ENCODE measurements at places on chromosomes 5 and 9.

DNA sequence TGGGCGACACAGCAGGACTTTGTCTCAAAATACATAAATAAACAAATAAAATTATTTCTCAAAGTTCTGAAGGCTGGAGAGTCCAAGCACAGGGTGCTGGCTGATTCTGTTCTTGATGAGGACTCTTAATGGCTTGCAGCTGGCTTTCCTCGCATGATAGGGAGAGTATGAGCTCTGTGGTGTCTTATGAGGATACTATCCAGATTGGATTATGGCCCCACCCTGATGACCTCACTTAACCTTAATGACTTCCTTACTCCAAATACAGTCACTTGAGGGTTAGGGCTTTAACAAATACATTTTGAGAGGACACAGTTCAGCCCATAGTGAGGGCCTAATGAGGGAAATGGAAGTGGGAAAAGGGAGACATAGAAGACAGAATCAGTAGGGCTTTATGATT lies 87.7 kb downstream of the FOCAD start:
- DNase-seq: no peak
- no peak overlapping the region for H3K27ac ChIP-seq
- H3K4me1 ChIP-seq: no peaks in the 10 kb centered on the region
- H3K36me3 ChIP-seq: no peaks in the 10 kb centered on the region

- H3K36me3 ChIP-seq: no peaks in the 10 kb centered on the region
- DNase-seq: no peak
- H3K27ac ChIP-seq: no peak overlapping the region
- no peaks in the 10 kb centered on the region for H3K27me3 ChIP-seq
- no peak overlapping the region for H3K4me3 ChIP-seq
Measured at GRCh38 chr5:64595031-64595855, 89.4 kb downstream of the RGS7BP start.

GRCh38 chr5:176481711-176482110 lies 33.5 kb downstream of the FAF2 start:
- H3K4me1 ChIP-seq: peaks cover 2% of the 10 kb centered on the region
- no peaks in the 10 kb centered on the region for H3K27me3 ChIP-seq
- no peak overlapping the region for H3K27ac ChIP-seq
- no peak overlapping the region for H3K4me3 ChIP-seq
- no peak for DNase-seq

GRCh38 chr9:95457769-95458168 lies 59.0 kb downstream of the PTCH1 start:
- no peaks in the 10 kb centered on the region for H3K27me3 ChIP-seq
- peaks cover 5% of the 10 kb centered on the region for H3K4me1 ChIP-seq
- no peak overlapping the region for H3K27ac ChIP-seq
- H3K36me3 ChIP-seq: peaks cover 85% of the 10 kb centered on the region

- no peaks in the 10 kb centered on the region for H3K4me1 ChIP-seq
- no peaks in the 10 kb centered on the region for H3K36me3 ChIP-seq
- H3K4me3 ChIP-seq: no peak overlapping the region
- H3K27me3 ChIP-seq: no peaks in the 10 kb centered on the region
Measured at GRCh38 chr9:130298662-130299279, 33.2 kb downstream of the HMCN2 start.

DNA sequence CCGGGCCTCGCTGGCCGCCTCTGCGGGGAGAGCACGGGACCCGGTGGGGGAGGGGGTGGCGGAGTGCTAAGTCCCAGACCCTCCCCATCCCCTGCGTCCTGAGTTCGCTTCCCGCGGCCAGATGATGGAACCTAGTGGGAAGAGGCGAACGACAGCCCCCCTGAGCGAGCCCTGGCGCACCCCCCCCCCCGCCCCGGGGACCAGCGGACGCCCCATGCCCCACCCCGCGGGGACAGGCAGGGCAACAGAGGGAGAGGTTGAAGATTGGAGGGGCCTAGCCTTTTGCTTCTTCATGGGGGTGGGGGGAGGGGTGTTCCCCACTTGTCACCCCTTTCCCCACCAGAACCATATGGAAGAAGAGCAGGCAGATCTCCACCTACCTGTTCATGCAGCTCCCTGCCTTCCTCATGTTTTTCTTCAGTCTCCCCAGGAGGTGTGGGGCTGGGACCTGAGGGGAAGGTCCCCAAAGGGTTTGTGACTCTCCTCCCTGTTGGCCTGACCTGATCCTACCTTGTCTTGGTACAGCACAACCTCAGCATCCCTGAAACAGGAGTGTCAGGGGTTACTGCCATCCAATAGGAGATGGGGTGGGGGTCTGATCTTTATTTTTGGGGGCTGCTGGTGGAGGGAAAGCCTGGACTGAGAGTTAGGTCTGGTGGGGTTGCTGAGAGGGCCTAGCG lies 485 bp downstream of the FAM53C start:
- H3K4me3 ChIP-seq: peak overlapping the region; percentile 73
- H3K27me3 ChIP-seq: no peaks in the 10 kb centered on the region
- peak overlapping the region; percentile 99 for H3K27ac ChIP-seq

GRCh38 chr5:75659791-75660450 lies 48.7 kb downstream of the ANKDD1B start:
- no peak for DNase-seq
- H3K27ac ChIP-seq: no peak overlapping the region
- H3K36me3 ChIP-seq: no peaks in the 10 kb centered on the region
- no peak overlapping the region for H3K4me3 ChIP-seq
- no peaks in the 10 kb centered on the region for H3K27me3 ChIP-seq

- H3K4me3 ChIP-seq: no peak overlapping the region
- DNase-seq: no peak
- no peaks in the 10 kb centered on the region for H3K27me3 ChIP-seq
Measured at GRCh38 chr9:28616310-28616709, 1043.0 kb upstream of the C9orf72 start.

GRCh38 chr9:120626512-120626911 lies 46.5 kb upstream of the CDK5RAP2 start:
- DNase-seq: no peak
- H3K27ac ChIP-seq: no peak overlapping the region
- no peak overlapping the region for H3K4me3 ChIP-seq
- peaks cover 3% of the 10 kb centered on the region for H3K4me1 ChIP-seq
- no peaks in the 10 kb centered on the region for H3K36me3 ChIP-seq
- no peaks in the 10 kb centered on the region for H3K27me3 ChIP-seq

DNA sequence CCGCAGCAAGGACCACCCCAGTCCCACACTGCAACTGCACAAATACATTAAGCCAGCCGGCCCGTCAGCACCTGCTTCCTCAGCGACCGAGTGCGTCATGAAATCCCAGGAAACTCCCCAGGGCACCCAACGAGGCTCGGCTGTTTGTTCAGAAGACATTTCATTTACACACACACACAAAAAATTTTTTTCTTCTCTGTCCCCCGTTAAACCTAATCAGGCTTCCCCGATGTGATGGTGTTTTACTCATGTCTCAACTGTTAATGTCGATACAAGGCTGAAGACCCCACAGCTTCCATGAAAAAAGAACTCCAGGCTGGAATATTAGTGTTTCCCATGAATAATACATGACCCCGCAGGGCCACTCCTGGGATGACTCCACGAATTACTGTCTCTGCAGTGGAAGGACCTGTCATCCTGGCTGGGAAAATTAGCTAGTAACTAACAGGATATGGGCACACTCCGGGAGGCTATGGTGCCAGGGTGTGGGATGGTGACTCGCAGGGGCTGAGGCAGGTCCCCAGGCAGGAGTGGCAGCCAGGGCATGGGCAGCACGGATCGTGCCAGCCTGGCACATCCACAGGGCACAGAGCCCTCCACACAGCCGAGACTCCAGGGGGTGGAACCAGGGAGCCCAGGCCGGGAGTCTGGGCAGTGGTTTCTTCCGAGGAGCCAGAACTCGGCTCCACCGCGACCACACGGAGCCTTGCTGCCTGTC lies 102.4 kb downstream of the VAV2 start:
- H3K36me3 ChIP-seq: no peaks in the 10 kb centered on the region
- DNase-seq: no peak
- no peaks in the 10 kb centered on the region for H3K27me3 ChIP-seq
- no peak overlapping the region for H3K27ac ChIP-seq
- no peak overlapping the region for H3K4me3 ChIP-seq

GRCh38 chr5:14206028-14206725 lies 63.0 kb downstream of the TRIO start:
- H3K4me1 ChIP-seq: peaks cover 75% of the 10 kb centered on the region
- no peaks in the 10 kb centered on the region for H3K36me3 ChIP-seq
- DNase-seq: no peak
- no peak overlapping the region for H3K4me3 ChIP-seq
- no peak overlapping the region for H3K27ac ChIP-seq
- H3K27me3 ChIP-seq: no peaks in the 10 kb centered on the region

DNA sequence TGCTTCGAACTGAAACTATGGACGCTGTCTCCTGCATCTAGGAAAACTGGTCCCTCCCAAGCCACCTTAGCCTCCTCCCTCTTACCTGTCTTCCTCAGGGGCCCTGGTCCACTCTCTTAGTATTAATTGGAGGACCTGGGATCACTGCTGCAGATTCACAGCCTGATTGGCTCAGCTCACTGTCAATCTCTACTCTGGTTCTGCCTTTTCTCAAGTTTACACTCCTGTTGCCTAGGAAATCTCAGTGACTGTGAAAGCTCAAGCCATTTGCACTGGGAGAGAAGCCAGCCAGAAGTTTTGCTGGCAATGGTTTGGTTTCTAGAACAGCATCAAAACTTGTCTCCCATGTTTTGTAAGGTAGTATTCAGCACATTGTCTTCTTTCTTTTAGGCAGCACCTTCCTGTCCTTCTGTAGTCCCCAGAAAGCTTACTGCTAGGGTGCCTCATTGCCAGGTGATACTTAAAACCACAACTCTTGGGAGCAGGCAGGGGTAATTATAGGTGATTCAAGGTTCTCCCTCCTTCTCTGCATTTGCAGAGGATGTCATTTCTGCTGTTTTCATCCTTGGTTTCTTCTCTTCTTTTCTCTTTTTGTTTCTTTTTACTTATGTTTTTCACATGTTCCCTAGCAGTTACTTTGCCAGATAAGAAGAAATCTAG lies at the start of gene CAPSL:
Gene CAPSL (minus strand): TSS at position 55 of the 660 bp plus-strand sequence. CDS start 17,502 bp downstream, outside the sequence.
- no peak within 1 kb of the TSS for H3K4me3 ChIP-seq
- peaks cover 3% of the 10 kb centered on the region for H3K27me3 ChIP-seq
- H3K4me1 ChIP-seq: no peaks in the 10 kb centered on the region
- no peak for DNase-seq
- H3K36me3 ChIP-seq: no peaks in the 10 kb centered on the region

DNA sequence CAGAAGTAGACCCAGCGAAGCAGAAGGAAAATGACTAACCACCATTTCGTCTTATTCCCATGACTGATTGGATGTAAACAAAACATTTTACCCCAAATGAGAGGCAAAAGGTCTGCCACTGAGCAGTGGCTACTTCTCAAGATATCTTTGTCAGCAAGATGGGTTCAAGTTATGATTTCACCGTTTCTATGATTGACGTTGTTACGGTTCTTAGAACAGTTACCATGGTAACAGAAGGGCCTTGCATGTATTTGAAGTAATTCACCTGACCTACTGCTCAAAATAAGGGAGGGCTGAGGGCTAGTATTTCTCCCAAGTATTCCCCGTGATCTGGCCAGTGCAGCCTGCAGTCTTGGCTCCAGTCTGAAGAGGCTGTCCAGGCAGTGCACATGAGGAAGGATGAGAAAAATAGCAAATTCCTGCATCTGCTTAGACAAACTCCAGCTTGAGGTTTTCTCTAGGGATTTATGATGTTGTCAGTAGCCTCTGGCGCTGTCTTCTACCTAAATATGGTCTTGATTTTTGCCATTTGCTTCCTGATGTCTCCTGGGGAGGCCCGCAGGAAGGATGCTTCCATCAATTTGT lies 372.7 kb downstream of the TMEM38B start:
- DNase-seq: no peak
- no peak overlapping the region for H3K4me3 ChIP-seq
- no peaks in the 10 kb centered on the region for H3K36me3 ChIP-seq
- no peaks in the 10 kb centered on the region for H3K27me3 ChIP-seq
- no peaks in the 10 kb centered on the region for H3K4me1 ChIP-seq
- no peak overlapping the region for H3K27ac ChIP-seq

- H3K27me3 ChIP-seq: no peaks in the 10 kb centered on the region
- H3K4me3 ChIP-seq: no peak overlapping the region
- H3K36me3 ChIP-seq: no peaks in the 10 kb centered on the region
- no peak overlapping the region for H3K27ac ChIP-seq
- no peak for DNase-seq
Measured at GRCh38 chr9:86821006-86821845, 126.1 kb downstream of the GAS1 start.

DNA sequence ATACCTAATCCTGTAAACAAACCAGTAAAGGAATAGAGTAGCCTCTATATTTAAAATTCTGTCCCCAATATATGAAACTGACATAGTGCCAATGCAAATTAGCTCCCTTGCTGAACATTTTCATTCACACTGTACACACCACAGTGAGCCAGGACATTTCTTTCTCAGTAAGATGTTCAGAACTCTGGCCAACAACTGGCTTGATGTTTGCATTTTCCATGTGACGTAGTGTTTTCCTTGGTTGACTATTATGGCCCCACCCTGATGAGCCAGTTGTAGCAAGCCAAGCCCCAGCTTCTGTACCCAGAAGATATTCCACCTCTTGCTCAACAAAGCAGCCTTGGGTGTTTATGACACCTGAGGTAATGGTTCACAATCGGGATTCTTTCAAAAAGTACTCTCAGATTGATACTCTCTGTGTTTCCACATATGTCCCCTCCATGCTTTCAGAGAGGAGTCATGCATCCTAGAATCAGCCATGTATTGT lies 17.7 kb upstream of the ANXA1 start:
- no peaks in the 10 kb centered on the region for H3K27me3 ChIP-seq
- no peak for DNase-seq
- H3K36me3 ChIP-seq: no peaks in the 10 kb centered on the region
- peaks cover 24% of the 10 kb centered on the region for H3K4me1 ChIP-seq

DNA sequence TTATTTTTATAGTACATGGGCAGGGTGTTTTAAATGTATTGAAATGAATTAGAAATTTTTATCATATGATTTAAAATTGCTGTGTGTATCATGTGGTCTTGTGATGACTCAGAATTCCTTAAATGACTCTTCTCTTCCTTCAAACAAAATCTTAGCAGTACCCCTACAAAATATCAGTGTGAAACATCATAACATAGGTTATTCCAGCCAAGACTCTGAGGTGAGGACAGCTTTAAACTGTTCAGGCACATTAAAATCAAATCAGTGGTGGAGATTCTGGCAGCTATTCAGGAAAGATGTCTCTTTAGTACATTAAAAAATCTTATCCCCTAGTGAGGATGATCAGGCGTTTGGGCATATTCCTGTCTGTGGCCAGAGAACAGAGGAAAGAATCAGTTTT lies 174.0 kb downstream of the MAN2A1 start:
- peaks cover 9% of the 10 kb centered on the region for H3K36me3 ChIP-seq
- DNase-seq: no peak
- no peak overlapping the region for H3K27ac ChIP-seq

- H3K4me3 ChIP-seq: no peak overlapping the region
- H3K4me1 ChIP-seq: no peaks in the 10 kb centered on the region
- no peaks in the 10 kb centered on the region for H3K36me3 ChIP-seq
- no peaks in the 10 kb centered on the region for H3K27me3 ChIP-seq
Measured at GRCh38 chr5:180390441-180391190, 37.5 kb upstream of the GFPT2 start.

GRCh38 chr5:160637357-160638090 lies 214.5 kb downstream of the ATP10B start:
- no peaks in the 10 kb centered on the region for H3K27me3 ChIP-seq
- H3K4me3 ChIP-seq: no peak overlapping the region
- no peaks in the 10 kb centered on the region for H3K36me3 ChIP-seq
- DNase-seq: no peak
- no peaks in the 10 kb centered on the region for H3K4me1 ChIP-seq

GRCh38 chr5:148569948-148570347 lies 84.4 kb downstream of the HTR4 start:
- H3K27ac ChIP-seq: no peak overlapping the region
- DNase-seq: no peak
- no peaks in the 10 kb centered on the region for H3K36me3 ChIP-seq
- no peaks in the 10 kb centered on the region for H3K4me1 ChIP-seq
- H3K4me3 ChIP-seq: no peak overlapping the region
- no peaks in the 10 kb centered on the region for H3K27me3 ChIP-seq

Measured in psoas muscle (tissue), 8 donors.